ENCODE measurements at places on chromosomes 12 and 14. TPM values are rescaled to one million over a fixed set of nuclear protein-coding genes. Genes with fewer than 3 reads are reported as not detected.

DNA sequence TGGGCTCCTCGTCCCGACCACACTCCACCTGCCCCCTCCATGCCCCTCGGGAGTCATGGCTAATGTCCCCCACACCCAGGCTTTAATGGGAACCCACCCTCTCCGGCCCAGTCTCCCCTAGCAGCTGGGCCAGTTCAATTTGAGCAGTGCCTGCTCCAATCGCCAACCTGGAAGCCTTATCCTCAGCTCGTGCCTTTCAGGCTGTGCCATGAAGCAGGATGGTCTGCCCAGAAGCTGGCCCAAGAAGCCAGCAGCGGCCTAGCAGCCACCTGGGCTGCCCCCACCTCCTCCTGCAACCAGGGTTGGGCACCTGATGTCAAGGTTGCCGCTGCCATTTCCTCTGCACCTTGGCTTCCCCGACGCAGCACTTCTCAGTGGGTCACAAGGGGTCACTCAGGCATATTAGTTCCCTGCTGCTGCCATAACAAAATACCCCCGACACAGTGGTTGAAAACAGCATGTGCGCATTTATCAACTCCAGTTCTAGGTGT is 2.3 kb upstream of the CLBA1 start:
- no peak for ATAC-seq

DNA sequence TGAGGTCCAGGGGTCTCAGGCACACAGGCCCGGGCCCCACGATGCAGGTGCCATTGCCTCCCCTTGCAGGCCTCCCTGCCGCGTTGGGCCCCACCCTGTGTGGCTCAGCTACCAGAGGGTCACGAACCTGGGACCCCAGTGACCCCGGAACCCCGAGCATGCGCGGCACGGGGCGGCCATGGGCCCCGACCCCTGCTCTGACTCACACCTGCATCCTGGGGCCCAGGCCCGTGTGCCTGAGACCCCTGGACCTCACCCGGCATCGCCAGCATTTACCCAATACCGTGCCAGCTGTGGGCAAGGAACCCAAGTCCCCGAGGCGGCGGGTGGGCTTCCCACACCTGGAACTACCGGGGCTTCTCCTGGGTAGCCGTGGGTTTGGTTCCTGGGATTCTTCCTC is 25.2 kb downstream of the KIF26A start:
- ATAC-seq: no peak

The THTPA gene
- 17.7 TPM for total RNA-seq

The GLS2 gene
- 4.1 TPM for total RNA-seq

The SCNN1A gene
- 19.9 TPM for total RNA-seq

Measured in gastroesophageal sphincter (tissue), 4 donors.